ENCODE measurements at places on chromosomes 13 and 19.

- H3K4me3 ChIP-seq, result no peak overlapping the region
- no peak for ATAC-seq
- no peaks in the 10 kb centered on the region for H3K4me1 ChIP-seq
- peaks cover 9% of the 10 kb centered on the region for H3K27me3 ChIP-seq
- no peak overlapping the region for H3K27ac ChIP-seq
Observed at GRCh38 chr13:108785844-108786243, 156.4 kb downstream of the MYO16 start.

DNA sequence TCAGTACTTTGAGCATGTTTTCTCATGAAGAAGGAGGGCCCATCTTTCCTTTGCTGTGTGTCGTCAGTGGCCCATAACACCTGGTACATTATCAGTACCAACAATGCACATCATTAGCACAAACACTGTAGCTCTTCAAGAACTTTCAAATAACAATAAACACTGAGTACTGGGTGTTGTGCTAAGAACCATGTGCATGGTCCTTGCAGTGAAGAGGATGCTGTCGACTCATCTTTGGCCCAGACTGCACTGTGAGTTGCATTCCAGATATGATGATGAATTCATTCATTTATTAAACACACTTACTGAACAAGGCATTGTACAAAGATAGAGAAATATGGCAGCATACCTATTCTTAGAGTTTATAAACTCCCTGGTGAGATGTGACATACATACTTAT, 55.8 kb downstream of the FLT3 start:
- no peak overlapping the region for H3K27ac ChIP-seq
- H3K4me3 ChIP-seq, result no peak overlapping the region
- no peak for ATAC-seq
- H3K27me3 ChIP-seq, result peaks cover 28% of the 10 kb centered on the region
- no peaks in the 10 kb centered on the region for H3K4me1 ChIP-seq

GRCh38 chr19:570937-571565, 1.3 kb upstream of the BSG start:
- ATAC-seq, result no peak
- H3K36me3 ChIP-seq, result no peaks in the 10 kb centered on the region
- H3K27ac ChIP-seq, result no peak overlapping the region
- H3K4me1 ChIP-seq, result peaks cover 44% of the 10 kb centered on the region

- H3K27ac ChIP-seq, result no peak overlapping the region
- no peaks in the 10 kb centered on the region for H3K4me1 ChIP-seq
- peaks cover 43% of the 10 kb centered on the region for H3K27me3 ChIP-seq
- ATAC-seq, result no peak
- no peak overlapping the region for H3K4me3 ChIP-seq
Observed at GRCh38 chr19:23470873-23471545, 75.7 kb upstream of the ZNF91 start.

DNA sequence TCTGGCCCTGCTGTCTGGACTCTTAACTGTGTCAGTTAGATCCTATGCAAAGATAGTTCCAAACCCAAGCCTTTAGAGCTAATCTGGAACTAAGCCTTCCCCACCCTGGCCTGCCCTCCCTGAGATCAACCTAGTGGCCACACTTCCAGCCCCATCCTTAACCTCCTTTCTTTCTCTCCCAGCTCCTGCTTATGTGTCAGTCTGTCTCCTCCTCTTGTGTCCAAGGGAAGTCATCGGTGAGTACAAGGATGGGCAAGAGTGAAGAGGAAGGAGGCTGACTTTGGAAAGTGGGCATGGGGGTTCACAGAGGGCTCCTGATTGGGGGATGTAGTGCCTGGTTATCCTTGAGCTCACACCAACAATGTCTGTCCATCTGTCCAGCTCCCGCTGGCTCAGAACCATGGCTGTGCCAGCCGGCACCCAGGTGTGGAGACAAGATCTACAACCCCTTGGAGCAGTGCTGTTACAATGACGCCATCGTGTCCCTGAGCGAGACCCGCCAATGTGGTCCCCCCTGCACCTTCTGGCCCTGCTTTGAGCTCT, 12.3 kb downstream of the IGFL2 start:
- H3K27ac ChIP-seq, result no peak overlapping the region
- H3K4me1 ChIP-seq, result no peaks in the 10 kb centered on the region
- no peak for ATAC-seq
- H3K36me3 ChIP-seq, result no peaks in the 10 kb centered on the region

- no peak for ATAC-seq
- no peaks in the 10 kb centered on the region for H3K36me3 ChIP-seq
- no peak overlapping the region for H3K4me3 ChIP-seq
- no peak overlapping the region for H3K27ac ChIP-seq
- no peaks in the 10 kb centered on the region for H3K4me1 ChIP-seq
- no peaks in the 10 kb centered on the region for H3K27me3 ChIP-seq
Observed at GRCh38 chr13:94813920-94814475, 101.7 kb upstream of the SOX21 start.

GRCh38 chr19:574658-575526, 2.5 kb downstream of the BSG start:
- ATAC-seq, result no peak
- peaks cover 66% of the 10 kb centered on the region for H3K4me1 ChIP-seq
- no peak overlapping the region for H3K4me3 ChIP-seq

- no peak overlapping the region for H3K27ac ChIP-seq
- H3K4me1 ChIP-seq, result no peaks in the 10 kb centered on the region
Observed at GRCh38 chr19:33811246-33811645, 14.6 kb downstream of the KCTD15 start.

GRCh38 chr19:29676586-29676985, 11.3 kb downstream of the PLEKHF1 start:
- no peaks in the 10 kb centered on the region for H3K27me3 ChIP-seq
- peaks cover 53% of the 10 kb centered on the region for H3K36me3 ChIP-seq
- H3K4me3 ChIP-seq, result no peak overlapping the region
- no peak for ATAC-seq
- no peak overlapping the region for H3K27ac ChIP-seq

All from gastroesophageal sphincter (tissue), 4 donors.